ENCODE measurements at places on chromosomes 11 and 22.
A peak's percentile ranks its signal among the peaks of the same experiment; 100 is the strongest.

DNA sequence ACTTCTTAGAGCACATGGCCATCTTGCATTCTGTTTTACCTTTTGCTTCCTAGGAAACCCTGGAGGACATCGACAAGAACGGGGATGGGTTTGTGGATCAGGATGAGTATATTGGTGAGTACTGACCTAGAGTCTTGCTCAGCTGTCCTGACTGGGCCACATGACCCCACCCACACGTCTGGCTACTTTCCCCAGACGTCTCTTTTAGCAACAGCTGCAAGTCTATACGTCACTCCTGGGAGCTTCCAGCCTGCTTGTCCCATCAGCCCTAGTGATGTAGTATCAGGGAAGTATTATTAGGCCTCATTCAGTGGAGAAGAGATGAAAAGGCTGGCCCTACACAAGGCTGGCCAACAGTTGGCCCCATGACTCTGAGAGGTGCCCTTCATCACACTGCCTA lies 9.6 kb downstream of the RCN1 start:
- no peak for DNase-seq

- no peak for DNase-seq
Observed at GRCh38 chr11:2867722-2868505, 17.7 kb downstream of the CDKN1C start.

GRCh38 chr11:6156628-6157359 lies 13.3 kb downstream of the OR52B2 start:
- DNase-seq = no peak

GRCh38 chr22:20957683-20958431 lies 9.2 kb upstream of the AIFM3 start:
- no peak for DNase-seq

- peak; percentile 55 for DNase-seq
Observed at GRCh38 chr11:94183886-94184264, 55.2 kb downstream of the PANX1 start.

GRCh38 chr22:39309364-39309861 lies 10.0 kb downstream of the RPL3 start:
- DNase-seq = peak; percentile 26

- DNase-seq = no peak
Observed at GRCh38 chr11:19672586-19673206, 39.9 kb upstream of the NAV2 start.

- no peak for DNase-seq
Observed at GRCh38 chr11:93614173-93614722, 47.2 kb upstream of the CEP295 start.

DNA sequence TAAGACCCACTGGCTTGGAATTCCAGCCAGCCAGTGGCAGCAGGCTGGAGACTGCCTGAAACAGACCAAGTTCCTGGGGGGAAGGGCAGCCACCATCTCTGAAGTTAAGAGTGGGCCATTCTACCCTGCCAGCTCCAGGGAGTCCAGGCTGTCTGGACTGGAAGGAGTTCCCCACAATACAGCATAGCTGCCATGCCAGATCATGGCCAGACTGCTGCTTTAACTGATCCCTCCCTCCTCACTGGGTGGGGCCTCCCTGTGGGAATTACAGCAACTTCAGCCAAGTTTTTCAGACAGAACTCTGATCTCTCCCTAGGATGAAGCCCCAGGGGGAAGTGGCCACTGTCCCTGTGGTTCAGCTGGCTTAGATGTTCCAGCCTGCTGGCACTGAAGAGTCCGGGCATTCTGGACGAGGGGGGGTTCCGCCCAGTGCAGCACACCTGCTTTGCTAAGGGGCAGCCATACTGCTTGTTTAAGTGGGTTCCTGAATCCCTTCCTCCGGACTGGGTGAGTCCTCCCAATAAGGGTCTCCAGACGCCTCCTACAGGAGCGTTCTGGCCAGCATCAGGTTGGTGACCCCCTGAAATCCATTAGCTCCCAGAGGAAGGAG lies 455.4 kb downstream of the DLG2 start:
- DNase-seq = no peak

DNA sequence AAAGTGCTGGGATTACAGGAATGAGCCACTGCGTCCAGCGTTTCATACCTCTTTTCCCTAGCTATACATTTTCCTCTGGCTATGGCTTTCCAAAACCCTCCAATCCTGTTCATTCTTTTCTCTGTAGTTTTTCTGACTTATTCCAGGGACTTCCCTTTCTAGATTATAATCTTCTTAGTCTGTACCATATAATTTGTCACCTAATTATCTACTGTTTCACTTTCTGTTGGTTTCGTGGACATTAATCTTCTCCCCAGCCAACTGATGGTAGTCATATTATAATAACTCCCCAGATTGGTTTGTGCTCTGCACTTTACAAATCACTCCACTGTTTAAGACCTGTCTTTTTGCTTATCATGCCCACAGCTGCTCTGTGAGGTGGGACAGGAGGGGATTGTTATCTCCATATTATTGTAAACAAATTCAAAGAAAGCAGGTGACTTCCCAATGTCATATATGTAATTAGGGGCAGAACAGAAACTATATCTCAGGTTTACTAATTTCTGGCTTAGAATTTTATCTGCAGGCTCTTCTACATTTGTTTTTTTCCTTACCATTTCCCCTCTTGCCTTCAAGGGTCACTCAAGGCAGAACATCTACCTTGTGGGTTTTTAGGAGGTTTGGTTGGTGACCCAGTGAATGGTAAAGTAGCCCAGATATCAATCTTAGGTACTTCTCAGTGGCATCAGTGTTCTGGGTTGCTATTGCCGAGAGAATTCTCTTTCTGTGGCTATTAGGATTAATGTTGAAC lies 23.9 kb downstream of the STIM1 start:
- DNase-seq = no peak

DNA sequence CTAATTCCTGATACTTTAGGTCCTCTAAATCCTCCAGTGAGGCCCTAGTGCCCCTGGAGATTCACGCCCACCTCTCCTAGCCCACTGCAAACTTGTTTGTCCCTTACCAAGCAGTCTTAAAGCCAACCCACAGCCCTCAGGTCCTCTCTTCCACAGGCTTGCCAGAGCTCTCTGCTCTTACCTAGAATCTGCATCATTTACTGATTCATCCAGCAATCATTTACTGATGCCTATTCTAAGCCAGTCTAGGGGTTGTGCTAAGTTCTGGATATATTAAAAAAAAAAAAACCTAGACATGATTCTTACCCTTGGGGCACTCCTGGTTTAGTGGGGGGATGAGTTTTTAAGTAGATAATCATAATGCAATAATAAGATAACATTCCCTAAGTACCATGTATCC lies 43.0 kb upstream of the PLET1 start:
- DNase-seq = no peak

GRCh38 chr11:77088236-77089003 lies 14.2 kb upstream of the OMP start:
- DNase-seq = peak; percentile 36

- no peak for DNase-seq
Observed at GRCh38 chr22:46465345-46465720, 72.1 kb downstream of the CELSR1 start.

GRCh38 chr11:74507582-74507981 lies 14.1 kb upstream of the LIPT2 start:
- DNase-seq = no peak

DNA sequence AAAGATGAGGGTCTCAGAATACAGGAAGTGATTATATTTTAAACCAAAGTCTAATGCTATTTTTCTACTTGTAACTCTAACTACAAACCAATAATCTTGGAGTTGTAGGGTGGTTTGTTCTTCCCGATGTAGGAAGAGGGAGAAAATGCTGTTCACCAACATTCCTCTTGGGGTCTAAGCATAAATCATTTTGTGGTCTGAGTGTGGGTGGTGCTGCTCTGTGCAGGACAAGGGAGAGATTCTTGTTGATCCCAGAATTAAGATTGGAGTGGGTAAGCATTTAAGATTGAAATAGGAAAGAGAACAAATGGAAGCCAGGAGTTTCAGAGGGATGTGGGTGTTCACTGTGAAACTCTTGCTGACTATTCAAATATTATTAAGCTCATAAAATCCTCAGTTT lies 38.6 kb upstream of the MMP13 start:
- no peak for DNase-seq

DNA sequence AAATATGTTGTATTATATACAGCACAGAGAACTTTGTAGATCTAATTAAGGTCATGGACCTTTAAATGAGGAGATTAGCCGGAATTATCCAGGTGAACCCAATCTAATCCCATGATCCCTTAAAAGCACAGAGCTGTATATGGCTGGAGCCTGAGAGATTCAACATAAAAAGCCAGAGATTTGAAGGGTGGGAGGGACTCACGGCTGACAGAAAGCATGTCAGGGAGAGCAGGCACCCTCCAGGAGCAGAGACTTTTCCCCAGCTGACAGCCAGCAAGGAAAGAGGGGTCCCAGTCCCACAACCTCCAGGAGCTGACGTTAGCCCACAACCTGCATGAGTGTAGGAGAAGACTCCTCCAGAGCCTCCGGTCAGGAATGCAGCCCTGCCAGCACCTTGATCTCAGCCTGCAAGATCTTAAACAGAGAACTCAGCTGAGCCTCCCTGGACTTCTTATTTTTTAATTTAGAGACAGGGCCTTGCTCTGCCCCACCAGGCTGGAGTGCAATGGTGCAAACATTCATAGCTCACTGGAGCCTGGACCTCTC lies 20.0 kb upstream of the ADA2 start:
- DNase-seq = no peak

DNA sequence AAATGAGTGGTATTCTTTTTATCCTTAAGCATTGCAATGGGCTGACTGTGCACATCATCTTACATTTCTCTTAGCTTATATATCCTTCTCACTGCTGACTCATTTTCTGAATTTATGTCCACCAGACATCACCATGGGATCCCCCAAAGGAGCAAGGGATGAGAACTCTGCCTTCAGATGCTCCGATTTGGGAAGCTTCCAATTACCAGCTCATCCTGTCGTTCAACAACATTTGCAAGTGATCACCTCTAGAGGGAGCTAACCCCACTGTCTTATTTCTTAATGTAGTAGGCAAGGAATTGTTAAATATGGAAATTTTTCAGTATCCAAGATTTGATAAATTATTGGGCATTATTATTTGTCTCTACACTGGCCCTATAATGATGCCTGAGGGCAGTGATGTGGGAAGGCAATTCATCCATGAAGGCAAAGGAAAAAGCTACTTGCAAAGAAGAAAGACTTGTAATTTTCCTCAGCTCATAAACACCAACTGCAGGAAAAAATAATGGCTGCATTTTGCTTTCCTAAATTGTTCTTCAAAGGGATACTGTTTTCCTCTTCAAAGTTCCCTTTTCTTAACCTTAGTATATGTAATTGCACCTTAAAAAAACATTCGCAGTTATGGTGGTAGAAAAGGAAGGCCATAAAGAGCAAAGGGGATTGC lies 102.4 kb upstream of the FSHB start:
- DNase-seq = no peak

DNA sequence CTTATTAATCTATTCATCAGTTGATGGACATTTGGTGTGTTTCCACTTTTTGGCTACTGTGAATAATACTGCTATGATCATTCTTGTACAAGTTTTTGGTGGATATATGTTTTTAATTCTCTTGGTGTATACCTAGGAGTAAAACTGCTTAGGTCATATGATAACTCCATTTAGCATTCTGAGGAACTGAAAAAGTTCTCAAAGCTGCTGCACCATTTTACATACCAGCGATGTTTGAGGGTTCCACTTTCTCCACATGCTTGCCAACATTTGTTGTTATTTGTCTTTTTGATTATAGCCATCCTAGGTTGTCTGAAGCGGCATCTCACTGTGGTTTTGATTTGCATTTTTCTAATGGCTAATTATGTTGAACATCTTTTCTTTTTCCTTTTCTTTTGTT lies 4.1 kb upstream of the ACER3 start:
- DNase-seq = no peak

- no peak for DNase-seq
Observed at GRCh38 chr11:66996609-66997273, 21.6 kb downstream of the C11orf86 start.

DNA sequence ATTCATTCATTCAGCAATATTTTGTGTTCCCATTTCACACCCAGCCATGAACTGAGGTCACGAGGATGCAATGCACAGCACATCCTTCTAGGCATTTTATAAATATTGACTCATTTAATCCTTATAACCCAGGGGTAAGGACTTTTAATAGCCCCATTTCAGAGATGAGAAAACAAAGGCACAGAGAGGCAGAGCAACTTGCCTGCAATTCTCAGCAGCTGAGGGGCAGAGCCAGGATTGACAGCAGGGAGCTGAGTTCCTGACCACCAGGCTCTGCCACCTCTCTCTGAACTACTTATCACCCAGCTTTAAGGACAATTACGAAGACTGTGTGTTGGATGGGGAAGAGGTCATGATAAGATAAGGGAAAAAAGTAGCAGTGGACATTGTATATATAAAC lies 12.8 kb upstream of the FGF3 start:
- DNase-seq = no peak

GRCh38 chr11:44624761-44625221 lies 59.3 kb downstream of the CD82 start:
- DNase-seq = no peak

DNA sequence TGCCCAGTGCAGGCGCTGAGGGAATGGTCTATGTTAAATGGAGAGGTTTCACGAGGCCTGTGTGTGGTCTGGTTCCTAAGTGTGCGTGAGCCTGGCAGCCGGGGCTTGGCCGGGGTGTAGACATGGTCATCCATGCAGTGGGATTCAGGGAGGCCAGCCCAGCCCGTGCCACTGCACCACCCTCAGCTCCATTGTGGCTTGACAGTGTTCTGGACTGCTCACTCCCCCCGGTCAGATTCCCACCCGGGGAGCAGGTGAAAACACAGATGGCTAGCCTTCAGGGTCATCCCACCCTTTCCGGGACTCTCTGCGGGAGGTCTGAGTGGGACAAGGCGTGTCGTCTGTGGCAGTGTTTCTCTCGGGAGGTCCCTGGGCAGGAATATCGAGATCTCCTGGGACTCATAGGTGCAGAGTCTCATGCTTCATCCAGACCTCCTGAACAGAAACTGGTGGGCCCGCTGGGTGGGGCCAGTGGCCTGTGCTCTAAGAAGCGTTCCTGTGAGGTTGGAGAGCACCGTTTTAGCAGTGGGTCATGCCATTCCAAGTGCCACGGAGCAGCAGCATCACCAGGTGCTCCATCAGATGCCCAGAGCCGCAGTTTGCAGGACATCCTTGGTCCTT lies 52.3 kb downstream of the ST14 start:
- no peak for DNase-seq

DNA sequence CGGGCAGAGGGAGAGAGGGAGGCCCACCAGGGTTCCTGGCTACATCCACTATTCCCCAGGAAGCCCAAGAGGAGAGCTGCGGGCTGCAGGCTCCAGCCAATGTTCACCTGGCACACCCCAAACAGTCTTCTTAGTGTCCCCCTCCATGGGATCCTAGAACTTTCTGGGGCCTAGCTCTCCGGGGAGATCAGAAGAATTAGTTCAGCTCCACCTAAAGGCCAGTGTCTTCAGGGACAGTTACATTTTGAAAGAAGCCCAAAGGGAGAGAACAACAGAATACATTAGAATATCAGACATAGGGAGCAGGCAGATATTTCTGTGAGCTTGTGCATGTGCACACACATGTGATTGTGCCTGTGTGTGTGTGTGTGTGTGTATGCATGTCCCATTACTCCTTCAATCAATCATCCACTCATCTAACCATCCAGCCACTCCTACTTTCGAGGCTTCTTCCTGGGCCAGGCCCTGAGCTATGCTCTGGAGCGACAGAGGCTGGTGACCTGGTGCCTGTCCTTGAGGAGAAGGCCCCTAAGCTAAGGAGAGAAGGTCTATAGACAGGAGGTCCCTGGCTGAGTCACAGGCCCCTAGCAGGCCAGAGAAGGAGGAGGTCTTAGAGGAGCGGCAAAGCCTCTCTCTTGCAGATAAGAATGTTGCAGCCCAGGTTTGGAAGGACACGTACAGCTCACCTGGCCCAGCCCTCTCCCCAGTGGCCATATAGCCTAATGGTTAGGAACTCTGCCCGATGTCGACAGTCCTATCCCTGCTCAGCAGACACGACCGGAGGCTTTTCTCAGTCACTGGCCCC lies 165.5 kb downstream of the DSCAML1 start:
- no peak for DNase-seq

GRCh38 chr11:1421291-1421690 lies 31.6 kb downstream of the BRSK2 start:
- no peak for DNase-seq

All from right kidney (tissue), 9 donors.